ENCODE measurements at places on chromosomes 6 and 20.
A peak's percentile ranks its signal among the peaks of the same experiment; 100 is the strongest.

DNA sequence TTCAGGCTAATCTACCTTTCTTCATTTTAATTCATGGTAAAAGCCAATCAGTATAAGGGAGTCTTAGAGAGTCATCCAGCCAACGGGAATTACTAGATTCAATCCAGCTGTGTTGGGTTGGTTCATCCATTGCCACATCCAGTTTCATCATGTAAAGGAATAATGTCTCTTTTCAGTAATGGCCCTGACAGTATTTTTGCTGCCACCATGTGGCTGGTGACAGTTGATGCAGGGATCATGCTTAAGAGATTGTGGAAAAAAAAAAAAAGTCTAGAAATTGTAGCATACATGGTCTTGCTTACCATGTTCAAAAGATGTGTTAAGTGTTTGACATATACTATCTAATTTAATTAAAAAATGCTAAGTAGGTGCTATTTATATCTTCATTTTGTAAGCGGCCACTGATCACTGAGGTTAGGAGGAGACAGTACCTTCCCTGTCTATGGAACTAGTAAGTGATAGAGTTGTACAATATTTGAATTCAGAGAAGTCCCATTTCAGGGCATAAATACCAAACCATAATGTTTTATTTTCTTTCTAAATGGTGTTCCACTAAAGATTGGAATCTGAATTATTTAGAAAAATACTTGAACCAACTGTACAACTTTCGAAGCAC, 135.9 kb downstream of the KHDRBS2 start:
- DNase-seq = no peak

- DNase-seq = no peak
These were observed 42.2 kb upstream of the DACT2 start for GRCh38 chr6:168361766-168362165.

GRCh38 chr6:136822376-136823127, at the start of gene PEX7:
PEX7 (plus strand) TSS chr6:136822592; CDS start chr6:136822666, 74 bp downstream.
- DNase-seq = peak; percentile 93

DNA sequence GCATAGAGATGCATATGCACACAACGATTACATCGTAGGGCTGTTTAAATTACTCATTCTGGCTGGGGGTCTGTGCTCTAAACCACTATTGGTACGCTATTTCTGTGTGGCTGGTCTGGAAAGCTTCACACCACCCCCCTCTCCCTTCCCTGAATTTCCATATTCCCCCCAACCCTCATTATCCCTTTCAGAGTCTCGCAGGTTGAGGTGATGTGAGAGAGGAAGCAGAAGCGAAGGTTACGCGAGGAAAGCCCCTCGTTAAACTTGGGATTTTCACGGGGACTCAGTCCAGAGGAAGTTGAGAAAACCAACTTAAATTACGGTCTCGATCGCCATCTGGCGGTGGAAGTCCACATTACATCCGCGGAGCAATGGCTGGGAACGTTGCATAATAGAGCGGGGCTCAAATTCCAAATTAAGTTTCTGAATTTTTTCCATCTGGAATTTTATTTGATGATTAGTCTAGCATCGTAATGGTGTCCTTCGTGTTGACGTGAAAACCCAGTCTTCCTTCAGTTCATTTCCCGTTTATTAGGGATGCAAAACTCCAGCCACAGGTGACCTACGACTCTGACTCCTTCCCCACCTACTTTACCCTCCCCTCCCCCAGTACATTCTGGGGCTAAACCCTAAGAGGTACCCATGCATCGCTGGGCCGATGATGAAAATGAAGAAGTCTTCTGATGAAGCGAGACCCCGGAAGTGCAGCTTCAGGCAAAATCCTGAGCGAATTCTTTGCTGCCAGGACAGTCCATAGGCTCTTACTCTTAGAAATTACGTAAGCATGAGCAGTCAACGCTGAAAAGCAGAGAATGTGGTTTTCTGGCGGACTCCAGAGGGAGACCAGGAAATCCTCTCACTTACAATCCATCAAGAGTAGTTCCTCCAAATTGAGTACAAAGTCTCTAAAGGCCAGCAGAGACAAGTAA, 19.7 kb downstream of the HLA-DOB start:
- peak; percentile 64 for DNase-seq

DNA sequence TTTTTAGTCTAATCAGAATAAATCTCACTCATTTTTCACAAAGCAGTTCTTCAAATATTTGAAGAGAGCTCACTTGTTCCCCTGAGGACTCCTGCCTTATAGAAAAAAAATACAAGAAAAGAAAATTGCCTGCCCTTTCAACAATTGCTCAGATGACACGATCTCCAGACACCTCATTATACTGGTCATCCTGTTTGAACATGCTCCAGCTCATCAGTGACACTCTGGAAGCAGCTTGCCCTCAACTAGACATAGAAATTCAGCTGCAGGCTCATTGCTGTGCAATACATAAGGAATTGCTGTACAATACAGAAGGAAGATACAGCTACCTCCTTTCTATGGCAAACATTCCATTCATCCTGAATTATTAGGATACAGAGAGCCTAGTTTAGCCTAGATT, 73.1 kb downstream of the OPN5 start:
- DNase-seq = no peak

- DNase-seq = no peak
These were observed at the start of gene SLPI for GRCh38 chr20:45254383-45255262. SLPI (minus strand) TSS chr20:45254564; CDS start chr20:45254543, 21 bp downstream.

DNA sequence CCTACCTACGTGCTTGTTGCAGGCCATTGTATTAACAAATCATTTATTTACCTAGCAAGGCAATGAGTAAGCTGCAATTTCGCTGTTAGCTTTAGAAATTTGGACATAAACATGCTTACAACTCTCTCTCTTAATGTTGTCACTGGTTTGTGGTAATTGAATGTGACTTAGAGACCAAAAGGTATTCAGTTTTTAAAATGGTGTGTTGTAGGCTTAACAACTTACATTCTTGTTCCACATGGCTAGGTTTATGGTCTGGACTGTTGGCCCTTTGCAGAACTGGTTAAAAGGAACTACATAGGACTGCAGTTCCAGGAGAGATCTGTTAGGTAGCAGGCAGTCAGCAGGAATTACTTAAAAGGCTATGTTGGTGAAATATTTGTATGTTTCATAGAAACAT, 10.3 kb upstream of the CTAGE9 start:
- DNase-seq = no peak

DNA sequence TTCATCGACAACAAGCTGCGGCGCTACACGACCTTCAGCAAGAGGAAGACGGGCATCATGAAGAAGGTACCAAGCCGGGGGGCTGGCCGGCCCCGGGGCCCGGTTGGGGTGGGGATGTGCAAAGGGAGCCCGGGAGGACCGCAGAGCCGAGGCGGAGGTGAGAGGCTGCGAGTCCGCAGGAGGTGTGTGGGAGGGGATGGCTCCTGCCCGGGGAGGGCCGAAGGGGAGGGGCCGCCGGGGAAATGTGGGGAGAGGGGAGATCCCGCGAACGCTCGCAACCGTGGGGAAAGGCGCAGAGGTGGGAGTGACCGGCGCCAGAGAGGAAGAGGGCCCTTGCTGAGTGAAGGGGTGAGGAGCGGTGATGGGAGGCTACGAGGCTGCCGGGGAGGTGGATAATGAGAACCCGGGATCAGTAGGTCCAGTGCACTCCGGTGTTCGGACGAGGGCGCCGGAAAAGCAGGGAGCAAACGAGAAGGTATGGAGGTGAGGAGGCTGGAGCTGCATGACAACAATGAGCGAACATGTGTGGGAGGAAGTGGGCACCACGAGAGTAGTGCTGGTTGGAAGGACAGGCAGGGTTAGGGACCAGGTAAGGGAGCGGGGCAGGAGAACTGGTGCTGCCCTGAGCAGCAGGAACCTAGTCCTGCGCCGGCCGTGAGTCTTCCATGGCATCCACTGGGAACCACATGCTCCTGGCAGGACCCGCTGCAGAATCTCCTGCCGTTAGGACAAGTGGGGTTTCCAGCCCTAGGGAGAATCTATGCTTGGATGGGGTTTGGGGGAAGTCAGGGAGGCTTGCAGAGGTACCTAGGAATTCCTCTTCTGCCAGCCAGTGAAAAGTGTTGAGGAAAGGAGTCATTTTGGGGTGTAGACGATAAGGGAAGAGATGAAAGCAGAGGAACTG, 1.3 kb downstream of the SRF start:
- DNase-seq = peak; percentile 27

DNA sequence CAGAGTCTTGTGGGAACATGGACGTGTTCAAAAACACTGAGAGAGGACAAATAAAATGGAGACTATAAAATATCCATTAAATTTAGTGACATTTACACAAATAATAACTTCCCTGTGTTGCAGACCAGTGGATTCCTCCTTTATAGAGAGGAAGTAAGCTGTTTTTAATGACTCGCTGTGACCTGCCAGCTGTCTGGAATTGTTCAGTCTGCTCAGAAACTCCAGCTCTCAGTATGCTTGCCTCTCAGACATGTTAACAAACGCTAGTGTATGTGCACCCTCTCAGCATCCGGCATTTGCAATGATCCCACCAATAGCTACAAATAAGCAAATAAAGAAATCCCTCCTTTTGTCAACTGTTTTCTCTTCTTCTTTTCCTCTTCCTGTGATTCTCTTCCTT, 158.0 kb upstream of the TCF21 start:
- peak; percentile 22 for DNase-seq

GRCh38 chr6:150458579-150458978, 89.8 kb downstream of the IYD start:
- no peak for DNase-seq

- no peak for DNase-seq
These were observed 16.6 kb downstream of the CYP24A1 start for GRCh38 chr20:54156981-54157835.

GRCh38 chr6:21942897-21943296, 349.3 kb downstream of the SOX4 start:
- DNase-seq = peak; percentile 72

DNA sequence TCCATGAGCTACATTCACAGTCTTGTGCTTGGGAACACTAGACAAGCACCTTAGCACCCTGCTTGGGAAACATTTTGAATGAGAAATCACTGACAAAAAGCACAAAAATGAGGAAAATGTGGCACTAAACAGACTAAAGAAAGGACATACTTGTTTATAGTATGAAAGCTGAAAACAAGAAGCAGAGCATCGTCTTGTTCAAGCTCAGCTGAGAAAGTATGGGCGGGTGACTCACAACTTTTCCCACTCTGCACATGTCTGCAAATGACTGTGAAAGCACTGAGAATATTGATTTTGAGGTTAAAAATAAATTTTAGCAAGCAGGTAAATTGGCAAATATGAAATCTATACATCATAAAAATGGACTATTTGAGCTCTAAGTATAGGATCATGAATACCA, 725.3 kb downstream of the COL12A1 start:
- DNase-seq = no peak

DNA sequence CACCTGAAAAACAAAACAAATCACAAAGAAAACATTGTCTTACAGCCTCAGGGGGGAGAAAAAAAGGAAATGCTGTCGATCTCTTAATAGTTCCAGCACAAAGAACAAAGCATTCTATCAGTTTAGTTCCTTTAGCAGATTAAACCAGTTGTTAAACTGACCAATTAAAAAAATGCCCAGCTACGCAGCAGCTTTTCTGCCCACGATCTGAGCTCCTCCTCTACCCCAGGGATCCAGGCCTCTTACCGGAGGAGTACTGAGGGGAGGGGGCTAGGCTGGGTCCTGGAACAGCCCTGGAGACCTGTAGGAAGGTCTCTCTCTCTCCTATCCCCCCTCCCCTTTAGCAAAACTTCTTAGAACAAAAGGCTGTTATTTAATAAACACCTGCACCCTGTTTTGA, 13.4 kb downstream of the PTK7 start:
- no peak for DNase-seq

DNA sequence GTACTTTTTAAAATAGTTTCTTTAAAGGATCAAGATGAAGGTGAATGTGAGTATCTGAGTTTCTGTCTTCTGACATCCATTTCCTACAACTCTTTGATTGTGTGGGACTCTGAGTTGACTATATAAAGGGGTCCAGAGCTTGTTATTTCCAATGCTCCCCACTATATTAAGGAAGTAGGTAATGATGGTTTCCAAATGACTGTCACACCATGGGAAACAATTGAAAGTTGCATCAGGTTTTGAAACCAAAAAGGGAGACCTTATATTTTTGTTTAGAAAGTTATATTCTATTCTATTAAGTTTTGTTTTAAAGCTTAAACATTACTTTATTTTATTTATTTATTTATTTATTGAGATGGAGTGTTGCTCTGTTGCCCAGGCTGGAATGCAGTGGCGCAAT, 11.2 kb downstream of the CASS4 start:
- no peak for DNase-seq

DNA sequence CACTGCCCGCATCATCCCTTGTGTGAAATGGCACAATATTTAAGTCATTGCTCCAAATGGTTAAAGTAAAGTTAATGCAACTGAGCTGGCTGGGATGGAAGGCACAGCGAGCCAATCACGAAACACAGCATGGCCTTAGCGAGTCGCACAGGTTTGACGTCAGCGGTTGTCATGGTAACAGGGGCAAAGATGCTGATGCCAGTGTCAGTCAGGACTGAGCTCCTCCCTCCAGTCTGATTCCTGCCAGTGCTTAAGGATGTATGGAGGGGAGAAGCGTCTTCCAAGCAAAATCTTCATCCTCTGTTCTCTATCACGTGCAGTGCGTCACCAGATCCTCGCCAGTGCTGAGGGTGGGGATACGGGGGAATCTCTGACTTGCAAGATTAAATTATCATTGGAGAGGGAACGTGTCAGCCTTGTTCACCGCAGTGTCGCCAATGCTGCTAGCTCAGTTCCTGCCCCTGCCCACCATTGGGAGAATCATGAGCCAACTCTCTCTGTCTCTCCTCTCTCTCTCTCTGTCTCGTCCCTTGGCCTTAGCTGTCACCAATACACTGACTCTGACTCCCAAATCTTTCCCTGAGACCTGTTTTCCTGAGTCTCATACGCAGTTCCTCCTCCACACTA, 24.5 kb downstream of the TSPYL4 start:
- peak; percentile 97 for DNase-seq

DNA sequence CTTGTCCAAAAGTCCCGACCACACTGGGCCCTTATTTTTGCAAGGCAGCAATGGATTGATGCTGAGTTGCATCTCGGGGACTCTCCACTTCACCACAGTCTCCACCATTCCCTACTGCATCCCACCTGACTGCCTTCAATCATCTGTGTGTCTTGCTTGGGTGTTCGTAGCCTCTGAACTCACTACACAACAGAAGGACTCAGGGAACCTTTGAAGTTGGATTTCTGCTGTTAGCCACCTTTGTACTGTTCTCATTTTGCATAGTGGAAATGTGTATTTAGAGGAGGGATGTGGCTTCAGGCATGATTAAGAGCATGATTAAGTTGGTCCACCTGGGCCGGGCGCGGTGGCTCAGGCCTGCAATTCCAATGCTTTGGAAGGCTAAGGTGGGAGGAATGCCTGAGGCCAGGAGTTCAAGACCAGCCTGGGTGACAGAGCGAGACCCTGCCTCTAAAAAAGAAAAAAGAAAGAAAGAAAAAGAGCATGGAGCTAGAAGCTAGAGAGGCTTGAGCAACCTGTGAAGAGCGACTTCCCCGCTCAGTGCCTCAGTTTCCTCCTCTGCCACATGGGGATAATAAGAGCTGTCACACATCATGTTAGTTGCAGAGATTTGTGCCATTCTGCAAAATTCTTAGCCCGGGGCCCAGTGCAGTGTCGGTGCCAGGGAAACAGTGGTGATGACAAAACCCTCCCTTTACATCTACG, 121.3 kb upstream of the PTPN1 start:
- DNase-seq = no peak

GRCh38 chr20:7859356-7859802, 80.9 kb downstream of the HAO1 start:
- peak; percentile 76 for DNase-seq
